ENCODE measurements at places on chromosomes 3 and 15. TPM values are rescaled to one million over a fixed set of nuclear protein-coding genes. Genes with fewer than 3 reads are reported as not detected.

The KBTBD12 gene
- not detected for total RNA-seq

The AHSG gene
- total RNA-seq, result not detected

The PARP15 gene
- total RNA-seq, result 12.7 TPM

The GMPS gene
- total RNA-seq, result 117 TPM

The PSTPIP1 gene
- total RNA-seq, result 127 TPM

The UPK1B gene
- not detected for total RNA-seq

The GPR149 gene
- total RNA-seq, result not detected

Measured in CD8-positive, alpha-beta memory T cell (primary cell).